HFFc6 (cell line): ENCODE measurements at places on chromosomes 6 and 20. TPM values are rescaled to one million over a fixed set of nuclear protein-coding genes. Genes with fewer than 3 reads are reported as not detected.

OR2B6 gene
- not detected in 3 replicates for total RNA-seq

NEURL2 gene
- 1.6 to 1.9 TPM (median 1.8 TPM) in 3 replicates for total RNA-seq

DNA sequence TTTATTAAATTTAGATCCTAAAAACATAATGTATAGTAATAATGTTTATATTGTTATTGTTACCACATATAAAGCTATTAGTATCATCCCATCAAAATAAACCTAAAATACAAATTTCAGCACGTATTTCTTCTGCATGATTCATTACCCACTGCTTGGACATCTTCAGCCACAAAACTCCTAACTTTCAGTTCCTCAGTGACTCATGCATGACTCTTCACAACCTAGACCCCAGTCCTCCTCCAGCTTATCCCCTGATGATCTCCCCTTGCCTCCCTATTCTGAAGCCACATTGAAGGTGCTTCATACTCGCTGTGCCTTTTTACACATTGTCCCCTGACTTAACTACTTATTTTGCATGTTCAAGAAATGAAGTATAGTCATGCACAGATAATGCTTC lies 11.2 kb upstream of the GPRC6A start:
- H3K4me3 ChIP-seq, result no peak overlapping the region
- peak; percentile 39 for DNase-seq
- no peak overlapping the region for H3K27ac ChIP-seq
- no peaks in the 10 kb centered on the region for H3K36me3 ChIP-seq
- H3K4me1 ChIP-seq, result peaks cover 12% of the 10 kb centered on the region
- peaks cover 3% of the 10 kb centered on the region; the same call in 1 of the 2 replicates for H3K27me3 ChIP-seq

DNA sequence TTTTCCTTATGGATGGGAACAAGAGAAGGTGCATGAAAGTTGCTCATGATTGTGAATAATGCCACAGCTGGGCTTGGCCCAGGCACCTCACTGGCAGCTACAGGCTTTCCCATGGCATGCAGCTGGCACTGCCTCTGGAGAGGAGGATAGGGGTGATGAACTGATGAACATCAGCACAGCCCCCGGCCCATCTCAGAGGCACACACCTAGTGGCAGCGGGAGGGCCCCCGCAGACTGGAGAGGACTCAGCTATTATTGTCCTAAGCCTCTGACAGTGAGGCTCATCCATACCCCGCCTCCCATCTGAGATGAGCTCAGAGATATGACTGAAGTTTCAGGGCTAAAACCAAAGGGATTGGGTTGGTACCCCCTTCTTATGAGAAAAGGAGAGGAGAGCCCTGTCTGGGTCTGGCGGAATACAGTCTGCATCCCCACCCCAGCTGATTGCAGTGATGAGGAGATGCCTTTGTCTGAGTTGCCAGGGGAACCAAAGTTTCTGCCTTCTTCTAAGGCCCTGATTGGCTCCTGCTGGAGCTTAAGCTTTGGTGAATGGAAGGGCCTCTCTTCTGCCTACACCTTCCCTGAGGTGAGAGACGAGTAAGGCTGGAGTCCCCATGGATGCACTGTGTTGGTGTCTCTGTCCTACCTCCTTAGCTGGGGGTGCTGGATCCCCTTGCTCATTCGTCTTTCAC lies 27.6 kb upstream of the EPB41L1 start:
- H3K27me3 ChIP-seq, result peaks cover 2% of the 10 kb centered on the region
- H3K36me3 ChIP-seq, result no peaks in the 10 kb centered on the region
- H3K4me3 ChIP-seq, result no peak overlapping the region
- no peak overlapping the region for H3K27ac ChIP-seq
- peaks cover 36% of the 10 kb centered on the region for H3K4me1 ChIP-seq

DNA sequence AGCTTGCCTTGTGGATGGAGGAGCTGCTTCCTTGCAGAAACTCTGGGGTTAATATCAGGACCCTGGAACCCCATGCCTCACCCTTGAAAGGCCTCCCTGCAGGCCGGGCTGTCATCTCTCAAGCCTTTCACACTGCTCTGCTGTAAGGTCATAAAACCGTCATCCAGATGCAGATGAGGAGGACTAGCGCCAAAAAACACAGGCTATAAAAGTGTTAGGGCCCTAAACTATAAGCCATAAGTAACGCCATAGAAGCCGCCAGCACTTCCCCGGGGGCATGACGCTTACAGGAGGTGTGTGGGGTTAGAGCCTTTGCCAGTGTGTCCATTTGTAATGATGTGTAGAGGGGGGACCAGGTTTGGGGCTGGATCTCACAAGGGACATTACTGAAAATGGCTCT lies 47.6 kb downstream of the CDH4 start:
- H3K36me3 ChIP-seq, result peaks cover 5% of the 10 kb centered on the region
- H3K4me3 ChIP-seq, result no peak overlapping the region
- peaks cover 21% of the 10 kb centered on the region for H3K4me1 ChIP-seq
- peaks cover 2% of the 10 kb centered on the region; the same call in 1 of the 2 replicates for H3K27me3 ChIP-seq
- DNase-seq, result no peak

DNA sequence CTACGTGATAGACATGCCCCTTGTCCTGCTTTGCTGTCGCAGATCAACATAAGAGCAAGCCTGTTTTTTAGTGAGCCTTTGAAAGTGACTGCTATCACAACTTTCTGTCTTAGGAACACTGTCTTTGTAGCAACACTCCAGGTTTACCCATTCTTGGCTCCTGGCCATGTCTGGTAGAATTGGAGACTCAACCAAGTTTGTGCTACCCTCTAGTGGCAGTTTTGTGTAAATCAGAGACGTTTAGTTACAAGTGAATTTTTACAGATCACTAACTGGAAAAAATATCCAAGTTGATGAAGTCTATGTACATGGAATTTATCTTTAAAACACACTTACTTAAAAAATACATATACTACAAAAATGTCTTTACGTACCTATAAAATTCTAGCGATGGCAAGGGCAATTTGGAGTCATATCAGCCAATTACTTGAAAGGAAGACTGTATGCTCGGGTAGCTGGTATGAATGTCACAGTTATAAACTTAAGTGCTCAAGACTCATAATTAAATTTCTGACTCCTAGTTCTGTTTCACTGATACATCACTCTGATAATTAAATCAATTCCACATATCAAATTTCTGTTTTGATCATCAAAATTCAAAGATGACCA lies 101.4 kb downstream of the ADGB start:
- DNase-seq, result peak; percentile 76
- no peak overlapping the region for H3K27ac ChIP-seq
- no peaks in the 10 kb centered on the region for H3K36me3 ChIP-seq
- peaks cover 3% of the 10 kb centered on the region for H3K27me3 ChIP-seq
- H3K4me3 ChIP-seq, result no peak overlapping the region

DNA sequence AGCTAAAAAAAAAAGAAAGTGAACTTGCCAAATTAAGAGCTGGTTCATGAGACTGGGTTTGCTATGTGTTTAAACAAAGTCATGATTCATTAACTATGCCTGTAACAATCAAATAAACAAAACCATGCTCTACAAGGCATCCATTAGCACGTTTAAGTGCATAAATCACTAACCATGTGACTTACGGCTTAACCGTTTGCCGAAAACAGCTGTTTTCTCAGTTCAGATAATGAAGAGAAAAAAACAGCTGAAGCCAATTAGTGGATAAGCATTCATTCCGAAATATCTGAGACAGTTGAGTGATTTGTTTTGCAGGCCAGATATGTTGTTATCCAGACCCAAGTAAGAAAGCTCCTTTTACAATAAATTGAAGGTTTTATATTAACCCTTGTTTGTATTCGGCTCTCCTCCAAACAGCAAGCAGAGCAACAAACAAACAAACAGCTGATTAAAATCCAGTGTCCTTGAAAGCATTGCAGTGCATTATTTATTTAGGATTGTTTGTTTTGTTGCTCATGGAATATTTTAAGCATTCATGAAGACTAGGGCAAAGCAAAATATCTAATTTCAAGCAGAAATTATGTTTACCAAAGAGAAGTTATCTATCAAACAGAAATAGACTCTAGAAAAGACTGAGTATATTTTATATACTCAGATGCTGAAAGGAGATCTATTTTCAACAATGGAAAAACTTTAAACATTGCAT lies 343.5 kb downstream of the RFPL4B start:
- peak overlapping the region; percentile 34 for H3K27ac ChIP-seq
- DNase-seq, result peak; percentile 28
- H3K36me3 ChIP-seq, result no peaks in the 10 kb centered on the region
- peaks cover 24% of the 10 kb centered on the region for H3K4me1 ChIP-seq
- H3K4me3 ChIP-seq, result peak overlapping the region; percentile 58
- no peaks in the 10 kb centered on the region for H3K27me3 ChIP-seq

GRCh38 chr6:7960848-7961247 lies 50.3 kb upstream of the TXNDC5 start:
- H3K4me1 ChIP-seq, result no peaks in the 10 kb centered on the region; the same call in 1 of the 2 replicates
- H3K4me3 ChIP-seq, result no peak overlapping the region
- H3K36me3 ChIP-seq, result no peaks in the 10 kb centered on the region
- no peaks in the 10 kb centered on the region for H3K27me3 ChIP-seq
- no peak for DNase-seq

GRCh38 chr20:3160418-3160817 lies 753 bp upstream of the FASTKD5 start:
- peaks cover 12% of the 10 kb centered on the region; the same call in 1 of the 2 replicates for H3K36me3 ChIP-seq
- no peak overlapping the region for H3K4me3 ChIP-seq
- H3K27me3 ChIP-seq, result peaks cover 4% of the 10 kb centered on the region
- no peak overlapping the region for H3K27ac ChIP-seq
- DNase-seq, result no peak

GRCh38 chr6:169158691-169159090 lies 95.0 kb downstream of the THBS2 start:
- no peak for DNase-seq
- H3K4me3 ChIP-seq, result no peak overlapping the region
- no peak overlapping the region for H3K27ac ChIP-seq
- peaks cover 27% of the 10 kb centered on the region for H3K4me1 ChIP-seq
- peaks cover 51% of the 10 kb centered on the region for H3K36me3 ChIP-seq

GRCh38 chr6:26158581-26159356 lies 71.5 kb downstream of the HFE start:
- peak overlapping the region; percentile 81 for H3K27ac ChIP-seq
- peak; percentile 57 for DNase-seq
- H3K36me3 ChIP-seq, result peaks cover 8% of the 10 kb centered on the region; the same call in 1 of the 2 replicates
- H3K27me3 ChIP-seq, result peaks cover 30% of the 10 kb centered on the region
- H3K4me1 ChIP-seq, result peaks cover 56% of the 10 kb centered on the region

DEFB124 gene
- not detected in 3 replicates for total RNA-seq

DNA sequence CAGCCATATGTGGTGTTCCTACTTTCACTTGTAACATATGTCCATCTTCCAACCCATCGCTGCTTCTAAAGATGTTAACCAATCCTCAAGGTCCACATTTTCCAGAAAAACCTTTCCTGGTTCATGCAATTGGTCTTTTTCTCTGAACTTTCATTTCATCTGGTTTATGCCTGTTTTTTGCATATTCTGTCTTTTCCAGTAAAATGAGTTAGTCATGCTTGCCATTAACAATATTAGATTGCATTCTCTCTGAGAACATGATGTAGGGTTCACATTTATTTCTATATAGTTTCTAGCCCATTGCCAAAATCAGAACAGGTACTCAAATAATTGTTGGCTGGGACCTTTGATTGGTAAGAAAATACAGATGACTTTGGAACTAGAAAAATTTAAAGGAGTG lies 36.7 kb downstream of the HIVEP2 start:
- H3K36me3 ChIP-seq, result peaks cover 30% of the 10 kb centered on the region
- peaks cover 60% of the 10 kb centered on the region for H3K4me1 ChIP-seq
- H3K27ac ChIP-seq, result no peak overlapping the region
- no peaks in the 10 kb centered on the region for H3K27me3 ChIP-seq

- H3K4me1 ChIP-seq, result no peaks in the 10 kb centered on the region
- peaks cover 7% of the 10 kb centered on the region for H3K27me3 ChIP-seq
- no peak overlapping the region for H3K4me3 ChIP-seq
- no peak for DNase-seq
Measured at GRCh38 chr6:36178544-36178943, 18.0 kb upstream of the BRPF3 start.

- H3K27me3 ChIP-seq, result no peaks in the 10 kb centered on the region
- no peaks in the 10 kb centered on the region for H3K36me3 ChIP-seq
- H3K4me1 ChIP-seq, result no peaks in the 10 kb centered on the region
- no peak for DNase-seq
- no peak overlapping the region for H3K4me3 ChIP-seq
Measured at GRCh38 chr20:14764511-14765369, 427.3 kb upstream of the FLRT3 start.

FOXC1 gene
- 17.2 to 17.8 TPM (median 17.2 TPM) in 3 replicates for total RNA-seq

GRCh38 chr20:25199473-25200260 lies 4.2 kb downstream of the ENTPD6 start:
- H3K4me3 ChIP-seq, result no peak overlapping the region
- no peaks in the 10 kb centered on the region for H3K27me3 ChIP-seq
- DNase-seq, result no peak
- H3K27ac ChIP-seq, result no peak overlapping the region

RAD21L1 gene
- 0.36 to 0.71 TPM (median 0.69 TPM) in 3 replicates for total RNA-seq

DNA sequence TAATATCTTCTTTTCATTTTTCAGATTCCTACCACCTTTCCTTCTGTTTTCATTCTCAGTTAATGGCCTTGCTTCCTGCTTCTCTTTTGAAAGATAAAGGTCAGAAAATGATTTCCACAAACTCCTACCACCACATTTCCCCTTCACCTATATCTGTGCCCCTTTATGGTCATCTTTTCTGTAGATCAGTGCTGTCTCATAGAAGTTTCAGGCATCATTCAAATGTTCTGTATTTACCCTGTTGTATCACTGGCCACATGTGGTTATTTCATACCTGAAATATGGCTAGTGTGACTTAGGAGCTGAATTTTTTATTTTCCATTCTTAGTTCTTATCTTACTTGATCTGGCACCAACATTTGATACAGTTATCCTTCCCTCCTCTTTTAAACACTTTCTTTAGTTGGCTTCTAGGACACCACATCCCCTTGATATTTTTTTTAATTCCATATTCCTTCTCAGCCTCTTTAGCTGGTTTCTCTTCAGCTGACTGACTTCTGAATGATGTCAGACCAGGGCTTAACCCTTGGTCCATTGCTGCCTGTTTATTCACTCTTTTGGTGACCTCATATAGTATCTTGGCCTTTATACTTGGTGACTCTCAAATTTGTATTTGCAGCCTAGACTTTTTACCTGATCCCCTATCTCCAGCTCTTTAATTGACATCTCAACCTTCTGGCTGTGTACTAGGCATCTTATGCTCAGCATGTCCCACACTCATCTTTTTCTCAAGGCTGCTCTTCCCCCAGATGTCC lies 81.0 kb downstream of the ATRN start:
- no peaks in the 10 kb centered on the region for H3K36me3 ChIP-seq
- no peak for DNase-seq
- H3K27ac ChIP-seq, result no peak overlapping the region
- no peak overlapping the region for H3K4me3 ChIP-seq
- no peaks in the 10 kb centered on the region for H3K27me3 ChIP-seq
- H3K4me1 ChIP-seq, result peaks cover 14% of the 10 kb centered on the region

NNAT gene
- not detected in 3 replicates for total RNA-seq

- no peak for DNase-seq
- no peaks in the 10 kb centered on the region for H3K36me3 ChIP-seq
- H3K4me1 ChIP-seq, result peaks cover 21% of the 10 kb centered on the region
- no peak overlapping the region for H3K27ac ChIP-seq
- H3K27me3 ChIP-seq, result no peaks in the 10 kb centered on the region
Measured at GRCh38 chr6:158897236-158897635, 78.1 kb upstream of the EZR start.

DNA sequence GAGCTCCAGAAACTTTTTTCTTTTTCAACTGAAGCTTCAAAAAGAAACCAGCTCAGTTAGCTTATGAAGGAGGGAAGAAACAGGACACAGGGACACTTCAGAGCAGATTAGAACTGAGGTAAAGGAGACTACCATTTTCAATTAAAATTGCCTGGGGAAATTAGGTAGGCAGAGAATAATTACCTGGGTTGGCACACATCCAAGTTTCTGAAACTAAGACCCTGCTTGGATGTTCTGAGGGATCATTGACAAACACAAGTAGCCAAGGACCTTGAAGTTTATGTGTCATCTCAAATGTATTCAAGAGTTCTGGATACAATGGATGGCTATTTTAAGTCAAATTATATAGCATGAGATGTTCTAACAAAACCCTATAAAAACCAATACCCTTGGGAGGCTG lies 137.6 kb downstream of the PLCB4 start:
- H3K27me3 ChIP-seq, result no peaks in the 10 kb centered on the region
- peak overlapping the region; percentile 13; the same call in 1 of the 2 replicates for H3K27ac ChIP-seq
- H3K4me3 ChIP-seq, result no peak overlapping the region
- H3K36me3 ChIP-seq, result peaks cover 5% of the 10 kb centered on the region; the same call in 1 of the 2 replicates
